G401 (cell line): ENCODE measurements at places on chromosomes 5 and 9. TPM values are rescaled to one million over a fixed set of nuclear protein-coding genes. Genes with fewer than 3 reads are reported as not detected.

Gene F2RL2
- total RNA-seq = 204 and 260 TPM in 2 replicates

Gene LHFPL2
- 2.6 and 7.5 TPM in 2 replicates for total RNA-seq

Gene KIF24
- 5.2 and 6.2 TPM in 2 replicates for total RNA-seq

Gene NAIP
- 0.61 and 0.68 TPM in 2 replicates for total RNA-seq

Gene RETREG1
- not detected in 2 replicates for total RNA-seq

Gene PCDHGB4
- not detected in 2 replicates for total RNA-seq
